CD4-positive, alpha-beta T cell (primary cell): ENCODE measurements at places on chromosomes 5 and 9. TPM values are rescaled to one million over a fixed set of nuclear protein-coding genes. Genes with fewer than 3 reads are reported as not detected.
A peak's percentile ranks its signal among the peaks of the same experiment; 100 is the strongest.

The C9orf152 gene
- total RNA-seq = not detected

The AKNA gene
- 258 TPM for total RNA-seq

The LRRC19 gene
- total RNA-seq = not detected

The IL13 gene
- total RNA-seq = 0.17 TPM

The NR4A3 gene
- 44.6 TPM for total RNA-seq

The ADAMTS2 gene
- not detected for total RNA-seq

GRCh38 chr5:156020647-156021046, 306.3 kb upstream of the SGCD start:
- no peak overlapping the region for H3K4me3 ChIP-seq
- H3K27ac ChIP-seq = no peak overlapping the region
- H3K36me3 ChIP-seq = no peaks in the 10 kb centered on the region
- DNase-seq = no peak
- no peaks in the 10 kb centered on the region for H3K27me3 ChIP-seq
- H3K4me1 ChIP-seq = no peaks in the 10 kb centered on the region

GRCh38 chr5:36628695-36629094, 22.3 kb downstream of the SLC1A3 start:
- H3K4me1 ChIP-seq = no peaks in the 10 kb centered on the region
- H3K4me3 ChIP-seq = no peak overlapping the region
- DNase-seq = no peak

- no peaks in the 10 kb centered on the region for H3K27me3 ChIP-seq
- no peak overlapping the region for H3K27ac ChIP-seq
- no peak for DNase-seq
- no peaks in the 10 kb centered on the region for H3K4me1 ChIP-seq
- H3K36me3 ChIP-seq = no peaks in the 10 kb centered on the region
These were observed 52.8 kb downstream of the GRIA1 start for GRCh38 chr5:153543288-153543687.

DNA sequence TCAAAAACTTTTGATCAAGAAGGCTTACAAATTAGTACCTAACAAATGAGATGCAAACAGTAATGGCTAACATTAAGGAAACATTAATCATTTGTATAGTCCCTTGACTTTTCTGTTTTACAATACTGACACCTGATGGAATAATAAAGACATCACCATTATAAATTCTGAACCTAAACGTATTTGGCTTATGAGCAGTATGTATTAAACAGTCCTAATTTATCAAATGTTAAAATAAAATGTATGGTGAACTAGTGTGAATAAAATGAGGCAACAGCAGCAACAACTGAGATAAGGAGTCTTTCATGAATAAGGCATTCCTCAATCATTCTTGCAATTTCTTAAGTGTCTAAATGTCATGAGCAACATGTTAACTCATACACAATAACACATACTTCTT, 6.0 kb downstream of the PUM3 start:
- DNase-seq = no peak
- H3K27ac ChIP-seq = no peak overlapping the region
- H3K27me3 ChIP-seq = no peaks in the 10 kb centered on the region
- H3K4me1 ChIP-seq = peaks cover 8% of the 10 kb centered on the region
- peaks cover 41% of the 10 kb centered on the region for H3K36me3 ChIP-seq
- no peak overlapping the region for H3K4me3 ChIP-seq

DNA sequence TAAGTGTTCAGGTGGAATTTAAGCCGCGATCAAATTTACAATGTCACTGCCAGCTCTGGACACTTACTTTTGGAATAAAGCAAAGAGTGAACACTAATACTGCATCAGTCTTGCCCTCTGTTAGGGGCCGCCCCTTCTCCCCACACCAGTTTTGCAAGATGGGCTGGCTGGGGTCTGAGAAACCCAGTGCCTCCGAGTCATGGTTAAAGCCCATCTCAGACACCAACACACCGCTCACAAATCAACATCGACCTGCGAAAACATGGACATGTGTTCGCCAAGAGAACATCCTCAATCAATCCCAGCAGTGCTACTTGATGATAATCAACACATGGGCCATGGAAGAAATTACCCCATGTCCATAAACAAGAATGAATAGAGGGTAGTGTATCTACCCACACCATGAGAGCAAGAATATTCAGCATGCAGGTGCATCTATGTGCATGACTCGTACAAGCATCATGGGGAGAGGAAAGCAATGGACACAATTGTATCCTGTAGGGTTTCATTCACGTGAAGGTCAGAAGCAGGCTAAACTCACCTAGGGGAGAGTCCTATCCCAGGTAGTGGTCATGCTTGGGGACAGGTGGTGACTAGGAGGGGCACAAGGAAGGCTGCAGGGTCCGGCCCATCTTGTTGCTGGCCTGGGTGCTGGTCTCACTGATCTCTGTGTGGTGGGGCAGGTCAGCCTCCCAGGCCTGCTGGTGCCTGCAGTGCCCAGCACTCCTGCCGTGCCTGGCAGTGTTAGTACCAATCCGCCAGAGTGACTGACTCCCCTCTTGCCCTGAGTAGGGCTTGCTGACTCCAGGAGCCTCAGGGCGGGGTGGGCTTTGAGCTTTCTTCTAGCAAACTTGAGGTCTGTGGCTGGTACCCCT, 5.0 kb downstream of the S1PR3 start:
- peaks cover 13% of the 10 kb centered on the region for H3K4me1 ChIP-seq
- H3K27ac ChIP-seq = no peak overlapping the region
- H3K27me3 ChIP-seq = peaks cover 25% of the 10 kb centered on the region
- no peaks in the 10 kb centered on the region for H3K36me3 ChIP-seq
- no peak for DNase-seq

DNA sequence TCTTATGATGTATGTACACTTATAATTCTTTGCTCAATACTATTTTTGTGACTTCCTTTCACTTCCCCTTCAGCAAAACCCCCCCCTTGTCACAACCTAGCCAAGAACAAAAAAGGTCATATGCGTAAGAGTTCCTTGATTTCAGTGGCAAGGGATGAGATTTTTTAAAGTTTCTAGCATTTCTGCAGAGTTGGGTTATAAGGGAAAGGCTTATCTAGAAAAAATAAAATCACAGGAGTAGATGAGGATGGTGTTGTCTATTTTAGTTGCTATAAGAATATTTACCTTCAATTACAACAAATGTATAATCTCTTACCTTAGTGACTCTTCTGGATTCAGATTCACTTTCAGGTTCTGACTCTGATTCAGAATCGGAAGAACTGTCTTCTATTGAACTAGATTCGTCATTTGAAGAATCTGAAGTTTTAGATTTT, 184.6 kb downstream of the AP3B1 start:
- H3K36me3 ChIP-seq = peaks cover 40% of the 10 kb centered on the region
- H3K4me1 ChIP-seq = no peaks in the 10 kb centered on the region
- H3K4me3 ChIP-seq = no peak overlapping the region
- no peak for DNase-seq
- no peaks in the 10 kb centered on the region for H3K27me3 ChIP-seq

DNA sequence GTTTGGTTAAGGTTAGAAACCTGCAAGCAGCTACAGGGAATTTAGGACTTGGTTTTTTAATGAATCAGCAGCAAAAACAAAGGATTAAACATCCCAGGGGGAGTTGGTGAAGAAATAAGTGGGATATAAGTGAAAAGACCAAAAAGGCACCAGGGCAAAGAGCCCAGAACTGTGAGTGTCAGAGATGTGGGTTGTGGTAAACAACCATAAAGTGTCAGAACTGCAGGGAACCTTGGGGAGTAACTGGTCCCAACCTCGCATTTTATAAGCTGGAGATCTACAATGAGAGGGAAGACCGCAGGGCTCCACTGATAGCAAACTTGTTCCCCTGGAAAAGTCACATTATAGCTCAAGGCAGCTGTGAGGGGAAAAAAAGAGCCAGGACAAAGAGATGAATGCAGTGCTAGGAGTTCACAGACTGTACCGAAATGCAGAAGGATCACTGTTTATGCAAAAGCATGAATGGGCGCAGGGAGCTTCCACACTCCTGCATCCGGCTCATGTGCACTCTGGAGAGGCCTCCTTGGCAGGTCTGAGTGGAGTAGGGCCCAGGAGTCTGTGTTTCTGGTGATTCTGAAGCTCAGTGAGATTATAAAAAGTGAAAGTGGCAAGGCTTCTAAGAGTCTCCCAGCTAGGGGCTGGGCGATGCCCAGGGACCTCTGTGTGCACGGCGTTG, 156.3 kb downstream of the GOLPH3 start:
- H3K27me3 ChIP-seq = no peaks in the 10 kb centered on the region
- no peak overlapping the region for H3K4me3 ChIP-seq
- peaks cover 2% of the 10 kb centered on the region for H3K4me1 ChIP-seq
- no peak for DNase-seq
- H3K27ac ChIP-seq = no peak overlapping the region

DNA sequence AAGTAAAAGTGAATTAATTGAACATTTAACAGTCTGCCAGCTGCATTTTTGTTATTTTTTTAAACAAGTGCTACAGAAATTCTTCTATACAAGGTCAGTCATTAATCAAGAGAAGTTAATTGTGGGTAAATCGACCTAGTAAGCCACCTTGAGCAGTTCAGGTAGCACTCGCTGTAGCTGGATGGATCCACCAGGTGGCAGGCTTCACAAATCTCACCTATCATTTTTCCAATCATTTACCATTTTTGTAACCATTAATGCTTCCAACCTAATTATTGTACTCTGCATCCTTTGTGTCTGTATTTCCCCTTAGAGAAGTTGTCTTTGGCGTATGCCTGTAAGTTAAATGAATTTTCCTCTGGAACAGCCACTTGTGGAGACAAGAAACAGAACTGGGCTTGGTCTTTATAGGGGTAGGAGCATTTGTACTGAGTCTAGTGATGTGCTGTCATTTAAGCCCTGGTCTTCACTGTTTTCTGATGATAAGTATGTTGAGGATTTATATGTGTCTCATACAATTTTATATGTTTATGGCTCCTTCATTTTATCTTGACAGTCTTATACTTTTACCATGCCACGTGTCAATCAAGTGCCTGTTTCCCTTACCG, 39.5 kb downstream of the CD180 start:
- H3K27ac ChIP-seq = no peak overlapping the region
- peaks cover 24% of the 10 kb centered on the region for H3K36me3 ChIP-seq
- peak; percentile 51 for DNase-seq
- H3K4me3 ChIP-seq = no peak overlapping the region
- H3K27me3 ChIP-seq = no peaks in the 10 kb centered on the region

DNA sequence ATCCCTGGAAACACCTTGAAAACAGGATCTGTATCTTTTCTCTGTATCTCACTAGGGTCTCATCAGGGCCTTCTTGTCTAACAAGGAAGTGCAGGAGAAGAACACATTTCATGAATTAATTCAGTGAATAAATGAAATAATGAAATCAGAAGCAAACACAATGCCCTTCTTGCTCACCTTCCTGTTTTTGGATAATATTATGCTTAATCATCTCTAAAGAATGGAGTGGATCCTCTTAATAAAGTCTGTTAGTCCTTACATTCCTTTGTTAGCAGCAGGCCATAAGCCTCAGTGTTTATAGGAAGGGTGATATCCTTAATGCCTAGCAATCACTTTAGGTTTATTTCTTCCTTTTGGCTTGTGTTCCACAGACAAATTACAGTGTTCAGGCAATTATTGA, 837.1 kb upstream of the SEMA6A start:
- DNase-seq = no peak
- no peaks in the 10 kb centered on the region for H3K36me3 ChIP-seq
- H3K4me1 ChIP-seq = no peaks in the 10 kb centered on the region
- no peak overlapping the region for H3K27ac ChIP-seq

DNA sequence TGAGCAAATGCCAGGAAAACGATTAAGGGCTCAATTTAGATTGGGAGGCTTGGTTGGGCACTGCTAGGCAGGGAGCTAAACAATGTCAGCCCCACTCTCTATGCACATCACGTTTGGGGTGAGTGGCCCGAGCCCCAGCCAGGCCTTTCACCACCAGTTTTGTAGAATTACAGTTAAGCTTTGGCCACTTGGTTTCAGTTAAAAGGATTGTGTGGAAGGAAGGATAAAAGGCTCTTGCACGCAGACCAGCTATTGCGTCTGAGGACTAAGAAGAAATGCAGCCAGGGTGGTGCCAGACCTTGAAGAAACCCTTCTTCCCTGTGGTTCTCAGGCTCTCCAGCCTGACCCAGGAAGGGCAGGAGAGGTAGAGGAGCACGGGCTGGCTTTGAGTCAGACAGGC, 125.3 kb upstream of the SLC44A1 start:
- no peaks in the 10 kb centered on the region for H3K36me3 ChIP-seq
- H3K4me3 ChIP-seq = no peak overlapping the region
- H3K4me1 ChIP-seq = peaks cover 23% of the 10 kb centered on the region
- H3K27ac ChIP-seq = no peak overlapping the region
- no peaks in the 10 kb centered on the region for H3K27me3 ChIP-seq

DNA sequence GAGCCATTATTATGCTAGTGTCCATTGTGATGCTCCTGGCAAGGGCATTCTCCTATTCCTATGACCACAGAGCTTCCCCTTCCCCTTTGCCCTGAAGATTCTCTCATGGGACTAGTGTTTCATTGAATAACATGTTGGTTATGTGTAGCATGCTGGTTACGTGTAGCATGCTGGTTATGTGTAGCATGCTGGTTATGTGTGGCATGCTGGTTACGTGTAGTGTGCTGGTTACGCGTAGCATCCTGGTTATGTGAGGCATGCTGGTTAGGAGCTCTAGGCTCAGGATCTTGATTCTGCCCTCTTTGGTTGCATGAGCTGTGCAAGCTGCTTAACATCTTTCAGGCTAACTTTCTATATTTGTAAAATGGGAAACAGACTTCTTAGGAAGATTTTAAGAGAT, 46.5 kb upstream of the GPR151 start:
- no peak for DNase-seq
- H3K4me1 ChIP-seq = no peaks in the 10 kb centered on the region
- no peak overlapping the region for H3K27ac ChIP-seq
- H3K4me3 ChIP-seq = no peak overlapping the region

- H3K4me3 ChIP-seq = no peak overlapping the region
- no peaks in the 10 kb centered on the region for H3K4me1 ChIP-seq
- H3K36me3 ChIP-seq = no peaks in the 10 kb centered on the region
- H3K27me3 ChIP-seq = no peaks in the 10 kb centered on the region
- H3K27ac ChIP-seq = no peak overlapping the region
These were observed 114.0 kb upstream of the BASP1 start for GRCh38 chr5:17103461-17103860.

GRCh38 chr5:10077791-10078545, 171.7 kb downstream of the ATPSCKMT start:
- no peak for DNase-seq
- H3K4me1 ChIP-seq = no peaks in the 10 kb centered on the region
- no peak overlapping the region for H3K4me3 ChIP-seq
- H3K27me3 ChIP-seq = no peaks in the 10 kb centered on the region
